ENCODE measurements at places on chromosomes 4 and X. TPM values are rescaled to one million over a fixed set of nuclear protein-coding genes. Genes with fewer than 3 reads are reported as not detected.

The EGF gene
- 0.75 TPM for total RNA-seq

The ADRA2C gene
- total RNA-seq: 9.1 TPM

DNA sequence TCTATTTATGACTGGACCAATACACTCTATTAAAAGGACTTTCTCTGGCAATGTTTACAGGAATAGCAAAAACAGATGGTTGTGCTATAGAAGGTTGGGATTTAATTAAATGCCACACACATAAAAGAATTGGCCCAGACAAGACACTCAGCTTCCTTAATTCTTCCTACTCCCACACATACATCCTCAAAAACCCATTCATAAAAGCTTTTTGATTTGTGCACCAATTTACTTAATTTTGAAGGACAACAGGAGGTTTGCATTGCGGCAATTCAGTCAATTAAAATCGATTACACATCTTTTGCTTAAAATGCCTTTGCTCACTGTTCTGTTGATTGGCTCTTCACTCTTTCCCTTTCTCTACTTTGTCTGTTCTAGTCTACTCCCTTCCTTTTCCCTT lies 317.1 kb downstream of the CBLL2 start:
- no peak for DNase-seq
- no peak overlapping the region for H3K4me3 ChIP-seq
- H3K36me3 ChIP-seq: no peaks in the 10 kb centered on the region

GRCh38 chrX:42783451-42783850 lies 5.5 kb upstream of the PPP1R2C start:
- H3K27me3 ChIP-seq: no peaks in the 10 kb centered on the region
- no peaks in the 10 kb centered on the region for H3K36me3 ChIP-seq
- no peak overlapping the region for H3K4me3 ChIP-seq
- no peaks in the 10 kb centered on the region for H3K4me1 ChIP-seq

DNA sequence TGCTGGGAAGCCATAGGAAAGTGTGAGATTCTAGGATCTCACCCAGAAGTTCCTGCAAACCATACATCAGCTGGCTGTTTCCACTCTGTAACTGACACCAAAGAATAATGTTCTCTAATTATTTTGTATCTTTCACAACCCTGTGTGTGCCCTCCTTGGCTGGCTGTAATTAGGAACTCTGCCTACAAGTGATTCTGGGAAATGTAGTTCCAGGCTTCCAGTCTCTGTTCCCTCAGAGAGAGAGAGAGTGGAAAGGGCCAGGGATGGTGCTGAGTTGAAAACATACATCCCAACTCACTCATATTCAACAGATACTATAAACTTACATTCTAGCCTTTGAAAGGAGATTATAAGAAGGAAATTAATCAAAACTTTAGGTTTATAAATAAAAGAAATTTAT lies 57.5 kb upstream of the C1QTNF7 start:
- no peaks in the 10 kb centered on the region for H3K27me3 ChIP-seq
- no peaks in the 10 kb centered on the region for H3K36me3 ChIP-seq
- H3K4me3 ChIP-seq: no peak overlapping the region
- no peak for DNase-seq

- H3K4me1 ChIP-seq: no peaks in the 10 kb centered on the region
- H3K36me3 ChIP-seq: no peaks in the 10 kb centered on the region
Observed at GRCh38 chr4:153705743-153706468, 21.8 kb downstream of the TLR2 start.
